NCI-H446 (cell line): ENCODE measurements at places on chromosomes 7 and 10.

GRCh38 chr10:123007558-123008354 lies 839 bp downstream of the IKZF5 start:
- no peak for DNase-seq

DNA sequence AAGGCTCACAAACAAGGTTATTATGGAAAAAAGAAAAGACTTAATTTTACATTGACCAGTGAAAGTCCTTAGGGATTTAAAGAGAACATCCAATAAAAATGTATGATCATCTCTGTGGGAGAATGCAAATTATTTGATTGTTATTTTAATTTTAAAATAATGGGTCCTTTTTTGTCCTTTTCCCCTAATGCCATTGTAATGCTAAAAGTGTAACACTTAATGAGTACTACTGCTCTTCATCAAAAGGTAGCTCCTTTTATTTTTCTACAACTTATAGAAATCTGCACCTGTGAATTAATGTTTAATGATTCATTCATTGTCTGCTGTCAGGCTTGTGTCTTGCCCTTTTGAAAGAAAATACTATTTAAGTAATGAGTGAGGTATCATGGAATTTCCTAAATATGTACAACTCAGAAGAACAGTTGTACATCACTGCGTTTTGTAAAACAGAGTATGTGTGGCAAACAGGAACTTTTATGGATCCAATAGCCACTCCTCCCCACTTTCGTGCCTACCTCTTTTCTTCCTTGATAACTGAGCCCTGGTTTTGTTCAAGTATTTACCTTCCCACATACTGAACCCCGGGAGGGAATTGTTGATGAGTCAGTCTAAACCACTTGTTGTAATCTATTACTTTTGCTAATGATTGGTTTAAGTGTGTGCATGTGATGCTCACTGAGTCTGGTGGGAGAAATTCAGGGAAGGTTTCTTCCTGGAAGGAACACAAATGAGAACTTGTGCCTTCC lies 19.9 kb upstream of the TRUB1 start:
- no peak for DNase-seq

DNA sequence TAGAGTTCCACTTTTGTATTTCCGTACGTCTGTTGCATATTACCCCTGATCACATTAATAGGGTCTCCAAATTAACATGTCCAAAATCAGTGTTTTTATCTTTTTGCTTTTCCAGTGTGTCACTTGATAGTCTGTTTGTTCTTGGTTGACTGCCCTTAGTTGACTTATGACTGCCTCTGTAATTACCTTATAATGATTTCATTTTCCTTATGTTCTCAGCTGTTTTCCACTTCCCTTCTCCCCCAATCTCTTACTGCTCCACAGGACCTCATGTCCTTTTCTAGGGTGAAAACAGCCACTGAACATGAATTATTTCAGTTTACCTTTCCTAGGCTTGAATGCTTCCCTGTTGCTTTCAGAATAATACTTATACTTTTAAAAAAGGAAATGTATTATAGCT lies 54.7 kb downstream of the MAPK8 start:
- no peak for DNase-seq

DNA sequence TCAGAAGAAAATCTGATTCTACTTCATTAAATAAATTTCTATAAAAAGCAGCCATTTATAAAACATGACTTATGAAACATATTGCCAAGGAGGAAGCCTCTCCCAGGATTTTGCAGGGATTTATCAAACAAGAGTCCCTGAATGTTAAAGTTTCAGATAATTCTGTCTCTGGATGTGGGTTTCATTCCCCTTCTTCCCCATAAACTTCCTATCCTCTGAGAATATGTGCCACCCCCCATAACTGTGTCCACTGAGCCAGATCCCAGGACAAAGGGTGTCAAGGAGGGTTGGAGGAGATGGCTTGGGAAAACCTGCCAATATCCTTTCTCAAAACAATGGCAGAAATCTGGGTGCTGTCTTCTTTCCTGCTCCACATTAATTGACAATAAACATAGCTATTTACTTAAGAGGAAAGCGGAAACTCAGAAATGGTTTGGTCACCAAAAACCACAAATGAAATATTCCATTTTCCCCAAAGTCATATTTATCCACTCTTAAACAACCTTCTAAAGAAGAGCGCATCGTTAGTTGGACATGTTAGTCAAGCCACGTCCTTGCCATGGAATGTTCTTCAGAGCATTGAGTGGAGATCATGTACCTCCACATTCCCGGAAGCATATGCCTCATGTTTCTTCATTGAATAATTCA lies 54.3 kb upstream of the AKR1E2 start:
- DNase-seq: no peak

DNA sequence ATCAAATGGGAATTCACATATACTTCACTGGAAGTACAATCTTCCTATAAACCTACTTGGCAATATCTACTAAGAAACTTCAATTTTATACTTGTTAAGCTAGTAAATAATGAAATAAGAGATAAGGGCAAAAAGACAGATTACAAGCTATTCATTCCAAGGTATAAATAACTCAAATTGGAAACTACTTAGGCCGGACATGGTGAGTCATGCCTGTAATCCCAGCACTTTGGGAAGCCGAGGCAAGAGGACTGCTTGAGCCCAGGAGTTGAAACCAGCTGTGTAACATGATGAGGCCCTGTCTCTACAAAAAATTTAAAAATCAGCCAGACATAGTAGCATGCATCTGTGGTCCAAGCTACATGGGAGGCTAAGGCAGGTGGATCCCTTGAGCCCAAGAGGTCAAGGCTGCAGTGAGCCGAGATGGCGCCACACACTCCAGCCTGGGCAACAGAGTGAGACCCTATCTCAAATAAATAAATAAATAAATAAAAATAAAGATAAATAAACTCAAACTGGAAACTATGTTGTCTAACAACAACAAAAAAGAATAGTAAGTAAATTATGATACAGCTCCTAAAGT lies 37.6 kb downstream of the ARHGAP21 start:
- DNase-seq: no peak

DNA sequence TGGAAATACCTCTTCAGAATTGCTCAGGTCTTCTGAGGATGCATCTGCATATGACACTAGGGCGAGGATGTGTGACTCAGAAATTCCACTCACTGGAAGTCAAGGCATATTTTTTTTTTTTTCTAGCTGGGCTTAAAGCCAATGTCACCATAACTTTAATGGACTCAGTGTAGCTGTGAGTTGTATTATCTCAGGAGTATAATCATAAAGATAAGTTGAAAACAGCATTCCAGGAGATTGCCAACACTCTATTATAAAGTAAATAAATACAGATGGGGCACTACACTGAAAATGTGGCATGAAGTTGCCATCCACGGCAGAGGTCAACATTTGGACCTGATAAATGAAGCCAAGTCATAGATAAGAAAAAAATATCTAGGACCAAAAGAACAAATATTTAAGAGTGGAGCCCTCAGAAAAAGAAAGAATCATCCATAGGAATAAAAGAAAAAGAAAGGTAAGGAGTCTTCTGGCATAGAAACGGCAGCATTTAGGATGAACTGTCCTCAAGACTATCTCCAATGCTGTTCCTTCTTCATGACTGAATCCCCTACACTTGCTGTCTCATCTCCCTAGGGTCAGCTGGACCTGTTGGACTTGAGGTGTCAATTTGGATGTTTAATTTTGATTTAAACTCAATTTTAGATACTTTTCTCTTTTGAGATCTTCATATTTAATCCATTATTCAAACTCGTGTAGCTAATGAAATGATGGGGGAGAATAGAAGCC lies 72.9 kb upstream of the CAV2 start:
- no peak for DNase-seq

GRCh38 chr7:24835643-24836042 lies 78.4 kb upstream of the GSDME start:
- no peak for DNase-seq

GRCh38 chr7:130362251-130362816 lies 17.7 kb downstream of the CPA5 start:
- DNase-seq: no peak
